ENCODE measurements at places on chromosomes 12 and 14.

GRCh38 chr12:22396253-22396652, 61.7 kb upstream of the ST8SIA1 start:
- DNase-seq: no peak

- no peak for DNase-seq
Observed at GRCh38 chr12:61780435-61780834, 479.8 kb upstream of the USP15 start.

GRCh38 chr12:107955966-107956643, 173.0 kb upstream of the WSCD2 start:
- no peak for DNase-seq

DNA sequence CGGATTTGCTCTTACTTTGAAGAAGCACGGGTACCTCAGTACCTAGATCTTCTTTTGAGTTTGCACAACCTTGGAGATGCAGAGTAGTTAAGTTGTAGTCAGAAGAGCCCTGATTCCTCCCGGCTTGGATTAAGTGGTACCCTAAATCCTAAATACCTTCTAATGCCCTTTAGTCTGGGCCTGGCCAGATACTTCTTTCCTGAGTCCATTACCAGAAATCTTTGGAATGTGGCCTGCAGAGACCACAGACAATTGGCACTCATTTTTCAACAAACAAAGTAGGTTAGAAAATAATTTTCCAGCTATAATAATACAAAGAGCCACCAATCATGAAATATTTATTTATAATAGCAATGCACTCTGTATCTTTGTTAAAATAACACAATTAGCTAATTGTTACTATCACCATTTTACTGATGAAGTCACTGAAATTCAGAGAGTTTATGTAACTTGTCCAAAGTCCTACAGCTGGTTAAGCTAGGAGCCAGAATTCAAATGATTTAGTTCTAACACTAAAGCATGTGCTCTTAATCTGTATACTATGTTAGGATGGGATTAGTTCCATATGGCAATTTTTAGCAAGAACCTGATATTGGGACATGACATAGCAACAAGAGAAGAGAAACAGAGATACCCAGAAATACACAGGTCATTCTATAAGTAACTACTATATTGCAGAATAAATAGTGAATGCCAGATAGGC, 132.1 kb upstream of the PDZRN4 start:
- DNase-seq: no peak

DNA sequence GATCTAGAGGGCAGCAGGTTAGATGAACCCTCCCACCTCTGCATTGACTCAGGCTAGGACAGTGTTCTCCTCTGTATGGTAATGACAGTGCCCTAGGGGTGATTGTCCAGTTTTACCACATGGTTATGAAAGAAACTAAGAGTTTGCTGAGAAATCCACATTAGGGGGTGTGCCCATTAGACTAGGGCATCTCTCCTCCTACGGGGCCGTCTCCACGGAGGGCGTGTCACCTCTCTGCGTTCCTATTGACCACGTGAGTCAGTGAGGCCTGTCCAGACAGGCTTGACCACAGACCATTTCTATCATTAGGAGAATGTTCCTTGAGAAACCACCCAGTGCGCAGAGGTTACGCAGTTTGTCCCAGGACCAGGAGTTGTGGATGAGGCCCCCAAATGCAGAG, 8.3 kb downstream of the MVK start:
- DNase-seq: no peak

- DNase-seq: no peak
Observed at GRCh38 chr12:89765959-89766824, 57.6 kb upstream of the ATP2B1 start.

DNA sequence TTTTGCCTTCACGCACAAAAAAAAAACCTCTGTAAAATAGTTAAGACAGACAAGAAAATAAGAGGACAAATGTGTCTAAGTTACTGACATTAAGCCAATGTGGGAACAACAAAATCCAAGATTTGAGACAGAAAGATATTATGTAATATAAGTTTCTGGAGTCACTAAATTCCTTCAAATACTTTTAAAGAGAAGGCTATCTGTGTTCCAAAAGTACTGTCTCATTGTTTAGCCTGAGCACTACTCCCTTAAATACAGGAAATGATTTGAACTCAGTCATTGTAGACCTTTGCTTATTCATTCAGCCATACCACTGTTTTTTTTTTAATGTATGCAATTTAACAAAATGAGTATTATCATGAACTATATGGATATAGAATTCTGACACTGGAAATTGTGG, 82.7 kb upstream of the KITLG start:
- no peak for DNase-seq

DNA sequence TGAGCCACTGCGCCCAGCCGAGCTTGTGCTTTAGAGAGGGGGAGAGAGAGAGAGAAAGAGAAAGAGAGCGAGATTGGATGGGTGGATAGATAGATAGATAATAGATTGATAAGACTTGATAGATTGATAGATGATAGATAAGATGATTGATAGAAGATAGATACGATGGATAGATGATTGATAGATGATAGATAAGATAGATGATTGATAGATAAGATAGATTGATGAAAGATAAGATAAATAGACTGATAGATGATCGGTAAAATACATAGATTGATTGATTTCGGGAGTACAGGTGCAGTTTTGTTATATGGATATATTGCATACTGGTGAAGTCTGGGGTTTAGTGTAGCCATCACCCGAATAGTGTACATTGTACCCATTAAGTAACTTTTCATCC, 65.9 kb downstream of the SPRING1 start:
- DNase-seq: no peak

GRCh38 chr14:35390577-35391387, 13.8 kb downstream of the NFKBIA start:
- DNase-seq: no peak

DNA sequence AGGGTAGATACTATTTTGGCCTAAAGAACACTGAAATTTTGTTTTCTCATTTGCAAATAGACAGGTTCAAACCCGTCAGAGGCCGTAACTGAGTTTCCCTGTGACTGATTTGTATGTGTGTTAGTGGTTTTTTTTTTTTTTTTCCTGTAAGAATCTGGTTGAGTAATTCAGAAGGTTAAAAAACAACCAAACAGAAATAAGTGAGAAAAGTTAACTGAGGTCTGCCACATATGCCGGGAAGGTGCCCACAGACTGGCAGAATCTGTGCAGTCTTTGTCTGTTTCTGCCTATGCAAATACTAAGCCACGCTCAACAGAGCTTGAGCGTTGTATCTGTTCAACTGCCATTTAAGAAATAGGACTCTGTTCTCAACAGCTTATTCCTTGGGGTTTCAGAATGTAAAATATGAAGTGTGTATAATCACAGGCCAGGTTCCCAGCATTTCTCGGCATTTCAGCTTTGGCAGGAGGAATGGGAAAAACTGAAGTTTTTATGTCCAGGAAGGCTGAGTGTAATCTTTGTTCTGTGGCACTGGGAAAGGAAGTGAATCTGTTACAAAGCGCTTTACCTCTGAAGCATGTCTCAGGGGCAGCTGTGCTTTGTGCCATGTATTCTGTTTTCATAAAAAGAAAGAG, 181.9 kb downstream of the PRKCH start:
- DNase-seq: no peak

- DNase-seq: no peak
Observed at GRCh38 chr12:118645219-118645618, 268.9 kb downstream of the SUDS3 start.

DNA sequence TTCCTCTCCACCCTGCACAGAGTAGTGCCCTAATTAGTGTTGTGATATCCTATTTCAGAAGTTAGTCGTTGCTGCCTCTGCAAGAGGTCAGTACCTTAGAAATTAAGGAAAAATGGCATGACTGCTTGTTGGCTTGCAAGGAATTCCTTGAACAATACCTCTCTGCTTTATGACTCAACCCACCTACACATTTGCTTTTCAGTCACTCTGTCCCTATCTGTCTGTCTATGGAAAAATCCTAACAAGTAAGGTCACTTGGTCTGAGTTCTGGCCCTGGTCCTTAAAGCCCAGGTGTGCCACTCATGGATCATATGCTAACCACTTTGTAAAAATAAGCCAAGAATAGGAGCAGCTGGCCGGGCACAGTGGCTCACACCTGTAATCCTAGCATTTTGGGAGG, 116.4 kb upstream of the ATF1 start:
- DNase-seq: no peak

- DNase-seq: no peak
Observed at GRCh38 chr12:112319395-112319794, 62.8 kb downstream of the HECTD4 start.

- no peak for DNase-seq
Observed at GRCh38 chr12:53738406-53739213, 11.4 kb upstream of the CALCOCO1 start.

DNA sequence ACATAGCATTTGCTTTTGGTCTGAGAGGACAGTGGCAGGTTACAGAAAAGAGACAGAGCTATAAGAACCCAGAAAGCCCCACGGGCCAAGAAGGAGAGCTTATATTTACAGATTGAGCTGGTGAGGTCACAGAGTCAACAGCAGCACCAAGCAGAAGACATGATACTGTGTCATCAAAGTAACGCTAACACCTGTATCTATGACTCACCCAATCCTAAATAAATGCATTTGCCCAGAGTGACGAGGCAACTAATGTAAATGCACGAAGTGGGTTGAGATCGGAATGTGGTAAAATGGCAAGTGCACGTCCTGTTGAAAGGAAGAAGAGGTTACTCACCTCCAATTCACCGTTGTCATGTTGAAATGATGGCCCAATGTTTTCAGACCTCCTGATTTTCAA, 6.7 kb upstream of the CD163L1 start:
- no peak for DNase-seq

- DNase-seq: no peak
Observed at GRCh38 chr14:106522990-106523389, 996.6 kb downstream of the TMEM121 start.

GRCh38 chr12:132407451-132407961, 78.1 kb upstream of the GALNT9 start:
- no peak for DNase-seq

DNA sequence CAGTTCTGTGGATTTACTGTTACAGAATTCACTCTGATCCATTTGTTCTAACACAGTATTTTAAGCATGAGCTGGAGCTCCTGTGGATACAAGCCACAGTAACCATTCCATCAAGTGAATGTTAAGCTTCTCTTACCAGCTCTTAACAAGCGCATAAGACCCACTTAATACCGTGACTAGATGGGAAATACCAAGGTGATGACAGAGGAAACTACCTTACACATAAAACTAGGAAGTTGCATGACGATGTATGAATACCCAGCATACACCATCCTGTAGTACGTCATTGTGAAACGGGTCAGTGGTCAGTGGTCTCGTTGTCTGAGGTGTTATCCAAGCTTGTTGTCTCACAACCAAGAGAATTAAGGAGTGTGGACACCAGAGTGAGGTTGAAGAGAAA, 2.0 kb upstream of the GALC start:
- no peak for DNase-seq

DNA sequence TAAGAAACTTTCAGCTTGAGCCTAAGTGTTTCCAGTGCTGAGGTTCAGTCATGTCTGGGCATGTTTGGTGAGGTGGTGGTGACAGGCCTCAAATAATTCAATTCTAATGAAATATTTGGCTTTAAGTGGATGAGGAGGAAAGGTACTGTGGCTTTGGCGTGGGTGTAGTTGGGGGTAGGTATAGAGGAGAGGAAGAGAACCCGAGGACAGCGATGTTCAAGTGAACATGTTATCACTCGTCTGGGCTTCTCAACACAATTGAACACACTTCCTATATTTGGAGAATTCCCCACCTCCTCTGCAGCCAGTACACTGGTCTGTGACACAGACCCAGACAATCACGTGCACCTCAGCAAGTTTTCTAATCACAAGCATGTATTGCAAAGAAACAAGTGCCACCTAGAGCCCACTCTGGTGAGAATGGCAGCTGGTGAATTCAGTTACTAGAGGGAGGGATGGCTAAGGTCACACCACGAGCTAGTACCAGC, 53.0 kb downstream of the IFNG-AS1 start:
- no peak for DNase-seq

- no peak for DNase-seq
Observed at GRCh38 chr12:62106547-62107185, 153.5 kb upstream of the USP15 start.

DNA sequence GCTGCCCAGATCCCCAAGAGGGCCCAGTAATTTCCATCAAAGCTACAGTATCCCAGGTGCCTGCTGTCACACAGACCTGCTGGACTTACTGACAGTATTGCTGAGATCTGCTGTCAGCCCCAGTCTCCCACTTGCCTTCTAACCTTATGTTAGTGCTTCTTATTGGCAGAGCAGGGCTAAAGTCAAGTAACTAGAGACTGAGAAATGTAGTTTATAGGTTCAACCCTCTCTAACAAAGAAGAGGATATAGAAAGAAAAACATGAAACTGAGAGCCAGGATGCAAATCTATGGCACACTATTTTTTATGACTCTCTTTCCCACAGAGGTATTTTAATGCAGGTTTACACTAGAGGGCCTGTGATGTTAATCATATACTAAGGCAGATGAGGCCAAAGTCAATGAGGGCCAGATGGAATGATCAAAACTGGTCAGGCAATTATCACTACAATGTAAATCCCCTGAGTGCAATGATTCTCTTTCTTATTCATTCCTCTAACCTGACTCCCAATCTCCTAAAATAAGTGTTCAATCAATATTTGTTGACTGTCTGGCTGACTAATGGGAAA, 781.9 kb downstream of the VRK1 start:
- DNase-seq: no peak

DNA sequence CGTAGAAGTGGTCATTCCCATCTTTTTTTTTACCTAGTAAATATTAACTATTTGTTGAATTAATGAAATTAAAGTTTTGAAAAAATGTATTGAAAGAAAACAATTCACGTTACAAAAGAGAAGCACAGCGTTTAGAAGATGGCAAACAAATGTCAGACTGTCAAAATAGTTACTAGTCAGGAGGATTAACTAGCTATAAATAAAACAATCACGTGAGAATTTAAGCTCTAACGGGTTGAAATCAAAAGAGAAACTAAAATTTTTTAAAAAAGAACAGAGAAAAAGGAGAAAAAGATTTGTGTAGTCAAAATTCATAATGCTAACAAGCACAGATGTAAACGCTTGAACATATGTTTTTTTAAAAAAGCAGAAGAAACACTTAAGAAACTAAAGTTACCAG, 26.4 kb downstream of the DDHD1 start:
- no peak for DNase-seq

GRCh38 chr14:74841230-74842207, 34.4 kb downstream of the PROX2 start:
- no peak for DNase-seq

DNA sequence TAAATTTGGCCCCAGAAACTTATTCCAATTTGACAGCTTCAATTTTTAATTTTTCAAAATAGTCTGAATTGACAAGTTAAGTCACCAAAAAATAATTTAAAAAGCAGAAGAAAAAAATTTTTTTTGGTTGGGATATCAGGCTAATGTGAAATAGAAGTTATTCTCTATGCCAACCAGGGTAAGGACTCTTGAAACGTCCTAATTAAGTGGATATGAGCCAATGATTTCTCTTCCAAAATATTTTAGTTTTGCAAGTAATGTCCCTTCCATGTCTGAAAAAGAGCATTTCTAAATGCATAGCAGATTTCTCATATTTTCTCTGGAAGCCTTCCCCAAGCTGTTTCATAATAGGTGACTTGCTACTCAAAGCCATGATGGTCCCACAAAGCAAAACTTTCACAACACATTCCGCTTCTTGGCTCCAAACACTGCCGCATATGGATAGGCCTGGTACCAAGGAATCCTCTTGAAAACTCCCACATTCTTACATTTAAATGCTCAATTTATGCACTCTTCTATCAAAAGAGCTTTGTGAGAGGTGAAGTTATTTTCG, 65.1 kb downstream of the SIX6 start:
- DNase-seq: no peak

- DNase-seq: no peak
Observed at GRCh38 chr14:101888182-101888581, 76.2 kb upstream of the DYNC1H1 start.

GRCh38 chr12:112839386-112839972, 47.9 kb downstream of the RPH3A start:
- DNase-seq: no peak

GRCh38 chr14:99117671-99118045, 154.3 kb downstream of the BCL11B start:
- DNase-seq: no peak
